GM13976 (cell line): ENCODE measurements at places on chromosomes 11 and 22.

- no peak for DNase-seq
These were observed 253.1 kb upstream of the B3GAT1 start for GRCh38 chr11:134665188-134665535.

GRCh38 chr11:2559527-2560311, 114.9 kb downstream of the KCNQ1 start:
- DNase-seq: no peak

GRCh38 chr11:77244277-77245027, 57.0 kb downstream of the GDPD4 start:
- DNase-seq: no peak

- DNase-seq: no peak
These were observed 92.7 kb downstream of the COMMD9 start for GRCh38 chr11:36196411-36196998.

DNA sequence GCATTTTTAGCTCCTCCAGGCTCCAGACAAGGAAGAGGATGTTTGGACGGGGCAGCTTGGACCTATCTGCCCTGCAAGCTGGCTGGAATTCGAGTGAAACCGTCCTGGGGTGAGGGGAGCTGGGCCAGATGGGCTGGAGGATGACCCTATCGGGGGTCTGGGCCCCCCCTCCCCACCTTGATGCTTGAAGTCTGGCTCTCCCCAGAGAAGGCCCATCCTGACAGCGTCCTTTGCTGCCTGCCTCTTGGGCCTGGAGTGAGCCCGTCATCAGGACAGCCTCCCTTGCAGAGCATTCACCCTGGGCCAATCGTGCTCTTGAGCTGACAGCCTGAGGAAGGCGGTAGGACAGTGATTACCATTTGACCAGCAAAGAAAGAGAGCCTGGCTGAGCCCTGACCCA, 5.3 kb upstream of the PDGFB start:
- DNase-seq: no peak

DNA sequence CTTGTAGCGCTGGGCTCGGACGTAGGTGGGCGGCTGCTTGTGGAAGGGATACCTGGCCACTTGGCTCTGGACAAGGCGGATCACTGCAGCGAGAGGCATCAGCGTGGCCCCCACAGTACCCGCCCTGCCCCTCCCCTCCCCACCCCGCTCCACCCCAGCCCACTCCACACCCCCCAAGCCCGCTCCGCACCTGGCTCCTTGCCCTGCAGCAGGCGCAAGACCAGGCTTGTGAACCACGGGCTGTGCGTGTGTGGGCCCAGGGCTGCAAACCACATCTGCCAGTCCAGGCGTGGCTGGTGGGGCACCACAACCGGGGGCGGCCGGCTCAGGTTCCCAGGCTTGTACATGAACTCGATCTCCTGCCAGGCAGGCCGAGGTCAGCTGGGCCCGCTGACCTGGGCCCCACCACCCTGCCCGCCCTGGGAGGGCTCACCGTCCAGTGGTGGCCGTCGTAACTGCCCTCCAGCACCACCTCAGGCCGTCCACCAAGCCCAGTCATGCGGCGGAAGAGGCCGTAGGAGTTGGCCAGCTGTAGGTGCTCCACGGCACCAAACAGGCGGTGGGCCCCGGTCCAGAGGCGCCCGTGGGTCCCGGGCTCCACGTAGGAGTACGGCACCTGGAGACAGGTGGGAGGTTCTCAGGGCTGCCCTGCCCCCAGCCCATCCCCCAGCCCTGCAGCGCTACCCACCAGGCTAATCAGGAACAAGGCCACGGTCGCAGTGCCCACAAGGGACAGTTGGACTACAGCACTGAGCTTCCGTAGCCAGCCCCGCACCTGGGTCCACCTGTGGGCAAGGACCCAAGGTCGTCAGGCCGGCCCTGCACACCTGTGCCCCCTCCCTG, 2.9 kb downstream of the LMF2 start:
- no peak for DNase-seq

DNA sequence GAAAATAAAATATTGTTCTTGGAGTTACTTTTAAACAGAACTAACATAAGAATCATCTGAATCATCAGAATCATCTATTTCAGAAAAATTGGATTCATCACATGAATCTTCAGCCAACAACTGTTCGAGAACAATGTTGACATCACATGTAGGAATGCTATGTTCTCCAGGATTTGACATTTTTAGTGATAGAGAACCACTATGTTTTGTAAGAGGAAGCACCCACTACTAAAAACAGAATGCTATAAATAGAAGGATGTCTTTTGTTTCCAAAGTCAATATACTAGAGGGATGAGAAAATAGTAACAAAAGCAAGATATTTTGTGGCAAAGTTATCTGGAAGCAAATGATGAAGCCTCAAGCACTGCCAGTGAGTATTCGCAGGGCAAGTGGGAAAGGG, 263.4 kb upstream of the DDI1 start:
- DNase-seq: no peak

GRCh38 chr22:45945621-45946106, 31.3 kb downstream of the WNT7B start:
- no peak for DNase-seq

GRCh38 chr11:45076761-45077160, 69.7 kb upstream of the PRDM11 start:
- no peak for DNase-seq

DNA sequence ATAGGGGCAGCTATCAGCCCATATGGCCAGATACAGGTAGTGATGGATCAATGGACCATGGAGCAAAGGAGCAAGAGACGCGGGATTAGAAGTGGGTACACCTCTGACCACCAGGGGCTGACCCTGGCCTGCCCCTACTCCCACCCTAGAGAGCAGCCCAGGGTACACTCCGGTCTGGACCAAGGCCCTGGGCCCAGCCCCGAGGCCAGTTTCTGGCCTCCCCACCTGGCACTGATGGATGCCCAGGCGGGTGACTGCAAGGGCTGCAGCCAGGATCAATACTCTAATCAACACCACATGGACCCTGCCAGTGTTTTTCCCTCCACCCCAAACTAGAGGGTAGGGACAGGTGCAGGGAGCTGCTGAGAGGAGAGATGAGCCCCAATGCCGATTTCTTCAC, 74.1 kb upstream of the NECTIN1 start:
- DNase-seq: no peak

DNA sequence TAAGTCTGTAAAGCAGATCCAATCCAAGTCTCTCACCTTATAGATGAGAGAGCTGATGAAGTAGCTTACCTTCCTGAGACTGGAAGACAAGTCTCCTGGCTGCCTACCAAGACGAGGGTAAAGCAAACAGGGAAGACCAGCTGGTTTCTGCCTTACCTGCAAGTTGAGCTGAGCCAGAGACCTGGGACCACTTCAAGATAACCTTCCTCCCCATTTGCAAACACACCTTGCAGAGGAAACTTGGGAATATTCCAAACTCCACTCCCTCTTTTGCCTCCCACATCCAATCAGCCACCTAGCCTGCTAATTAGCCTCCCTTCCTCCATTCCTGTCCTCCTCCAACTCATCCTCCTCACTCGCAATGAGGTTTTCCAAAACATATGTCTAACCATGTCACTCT, 23.4 kb upstream of the ROBO3 start:
- DNase-seq: no peak

- no peak for DNase-seq
These were observed 12.9 kb downstream of the SFI1 start for GRCh38 chr22:31509061-31509762.

DNA sequence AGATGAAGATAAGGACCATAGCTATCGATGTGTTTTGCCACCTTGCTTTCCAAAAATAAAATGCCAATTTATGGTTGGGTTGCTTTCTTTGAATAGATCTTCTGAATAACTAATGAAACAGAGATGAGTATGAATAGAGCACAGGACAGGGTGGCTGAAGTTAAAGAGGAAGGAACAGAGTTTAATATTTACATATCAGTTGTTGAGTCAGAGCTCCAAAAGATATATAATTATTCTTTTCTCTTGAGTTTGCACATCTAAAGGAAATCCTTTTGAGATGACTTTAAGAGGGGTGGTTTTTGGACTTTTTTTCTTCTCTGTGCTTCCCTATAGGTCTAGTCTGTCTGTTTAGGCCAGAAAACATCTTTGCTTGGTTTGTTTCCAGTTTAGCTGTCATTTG, 115.2 kb downstream of the DDX10 start:
- no peak for DNase-seq

- DNase-seq: no peak
These were observed 458.4 kb downstream of the MIAT start for GRCh38 chr22:27115816-27116256.

- DNase-seq: no peak
These were observed 66.0 kb downstream of the KCNQ1 start for GRCh38 chr11:2510626-2511402.

GRCh38 chr22:29004647-29005371, 56.8 kb downstream of the C22orf31 start:
- DNase-seq: no peak

DNA sequence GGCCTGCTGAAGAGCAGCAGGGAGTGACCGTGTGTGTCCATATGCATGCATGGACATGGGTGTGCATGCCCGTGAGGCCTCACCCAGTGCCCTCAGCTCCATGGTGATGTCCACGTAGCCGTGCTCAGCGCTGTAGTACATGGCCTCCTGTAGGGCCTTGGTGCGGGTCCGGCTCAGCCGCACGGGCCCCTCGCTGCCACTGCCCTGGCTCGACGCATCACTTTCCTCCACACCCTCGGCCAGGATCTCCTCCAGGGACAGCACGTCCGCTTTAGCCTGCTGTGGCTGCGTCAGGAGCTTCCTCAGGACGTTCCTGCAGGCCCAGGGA, 57.0 kb downstream of the NAT10 start:
- no peak for DNase-seq

- DNase-seq: no peak
These were observed 1.7 kb downstream of the PLCB3 start for GRCh38 chr11:64253043-64253442.

GRCh38 chr11:123373754-123374621, 56.1 kb upstream of the GRAMD1B start:
- DNase-seq: no peak

DNA sequence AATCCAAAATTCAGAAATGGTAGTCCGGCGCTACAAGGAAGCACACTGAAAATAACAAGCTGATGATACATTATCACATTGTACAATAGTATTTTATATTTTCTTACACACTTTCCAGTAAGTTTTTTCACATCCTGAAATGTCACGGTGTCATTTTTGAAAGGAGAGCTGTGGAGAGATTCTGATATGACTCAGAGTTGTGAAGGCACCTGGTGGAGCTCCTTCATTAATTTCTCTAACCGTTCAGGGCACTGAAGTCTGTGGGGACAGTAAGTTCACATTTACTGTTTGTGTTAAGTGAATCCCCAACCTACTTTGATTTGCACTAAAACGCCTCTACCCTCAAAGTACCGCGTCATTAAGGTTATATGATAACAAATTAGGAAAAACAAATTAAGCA, 13.3 kb downstream of the LDHAL6A start:
- DNase-seq: no peak

- peak; percentile 87 for DNase-seq
These were observed 15.7 kb upstream of the PGA3 start for GRCh38 chr11:61187505-61188130.

DNA sequence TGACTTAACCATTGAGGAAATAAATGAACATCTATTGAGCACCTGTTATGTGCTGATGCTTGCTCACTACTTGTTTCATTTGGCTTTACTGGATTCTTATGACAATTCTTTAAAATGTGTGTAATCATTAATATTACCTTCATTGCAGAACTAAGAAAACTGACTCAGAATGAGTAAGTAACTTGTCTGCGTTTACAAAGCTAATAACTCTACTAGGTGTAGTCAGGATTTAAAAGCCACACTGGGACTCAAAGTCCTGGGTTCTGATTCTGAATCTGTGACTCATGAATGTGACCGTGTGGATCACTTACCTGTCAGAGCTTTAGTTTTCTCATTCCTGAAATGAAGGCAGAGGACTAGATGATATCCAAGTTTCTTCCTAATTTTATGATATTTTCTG, 23.4 kb upstream of the KIRREL3 start:
- no peak for DNase-seq

- no peak for DNase-seq
These were observed 12.2 kb upstream of the TPST2 start for GRCh38 chr22:26602127-26602526.

- no peak for DNase-seq
These were observed 7.2 kb upstream of the ELMOD1 start for GRCh38 chr11:107583629-107584195.

DNA sequence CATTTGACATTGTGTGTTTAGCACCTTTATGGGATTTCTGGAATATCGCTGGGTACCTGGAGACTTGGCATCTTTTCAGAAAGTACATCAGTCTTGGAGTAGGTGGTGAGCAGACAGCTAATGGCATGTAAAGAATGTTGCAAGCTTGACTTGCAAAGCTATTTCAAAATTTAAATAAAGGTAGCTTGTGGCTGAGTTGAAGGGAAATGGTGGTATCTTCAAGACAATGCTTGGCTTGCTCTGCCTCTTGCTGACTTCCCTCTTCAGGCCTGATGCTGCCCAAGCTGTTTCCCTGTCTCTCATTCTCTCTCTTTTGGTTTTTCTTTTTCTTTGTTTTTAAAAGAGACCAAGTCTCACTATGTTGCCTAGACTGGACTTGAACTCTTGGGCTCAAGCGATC, 13.2 kb downstream of the ZNRF3 start:
- DNase-seq: no peak

- no peak for DNase-seq
These were observed 59.2 kb downstream of the NFAM1 start for GRCh38 chr22:42372976-42373375.

DNA sequence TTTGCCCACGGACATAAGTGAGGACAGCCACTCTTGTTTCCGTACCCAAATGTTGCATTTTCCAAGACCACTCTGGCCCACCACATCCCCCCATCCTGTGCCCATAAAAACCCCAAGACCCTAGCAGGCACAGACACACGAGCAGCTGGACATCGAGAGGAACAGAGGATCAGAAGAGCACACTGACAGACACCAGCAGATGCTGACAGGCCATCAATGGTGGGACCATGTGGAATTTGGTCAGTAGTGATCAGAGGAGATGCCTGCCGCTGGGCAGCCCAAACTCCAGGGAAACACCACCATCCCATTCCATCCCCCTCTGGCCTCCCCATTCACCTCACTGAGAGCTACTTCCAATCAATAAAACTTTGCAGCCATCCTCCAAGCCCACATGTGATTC, 87.0 kb downstream of the DLG2 start:
- no peak for DNase-seq

GRCh38 chr11:70128435-70128906, 50.4 kb downstream of the ANO1 start:
- DNase-seq: no peak

DNA sequence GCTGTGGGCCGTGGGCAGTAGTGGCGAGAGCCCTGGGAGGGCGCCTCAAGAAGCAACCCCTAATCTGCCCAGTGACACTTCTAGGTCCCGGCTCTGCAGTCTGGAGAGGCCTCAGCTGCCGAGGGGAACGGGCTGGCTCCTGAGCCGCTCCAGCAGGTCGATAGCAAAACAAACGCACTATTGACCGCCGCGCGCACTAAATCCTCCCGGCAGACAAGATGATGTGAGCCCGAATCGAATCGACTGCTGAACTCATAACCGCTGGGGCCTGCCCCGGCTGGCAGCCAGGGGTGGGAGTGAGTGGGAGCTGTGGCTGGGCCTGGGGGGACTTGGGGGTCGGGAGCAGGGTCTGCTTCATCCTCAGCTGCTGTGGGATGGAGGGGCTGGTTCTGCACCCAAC, 36.1 kb downstream of the FLRT1 start:
- DNase-seq: no peak

- DNase-seq: no peak
These were observed 168.8 kb downstream of the BRD1 start for GRCh38 chr22:49658902-49659280.
